ENCODE measurements at places on chromosomes 6 and 20. TPM values are rescaled to one million over a fixed set of nuclear protein-coding genes. Genes with fewer than 3 reads are reported as not detected.

The KIF13A gene
- 13.0 TPM for total RNA-seq

The HTR1E gene
- total RNA-seq: not detected

The MUC21 gene
- total RNA-seq: not detected

The KCNK16 gene
- total RNA-seq: not detected

The FNDC11 gene
- total RNA-seq: 0.78 TPM

The ADTRP gene
- total RNA-seq: 0.26 TPM

The PTCRA gene
- not detected for total RNA-seq

The RNF39 gene
- not detected for total RNA-seq

The SPATS1 gene
- total RNA-seq: not detected

The THBS2 gene
- 441 TPM for total RNA-seq

The DDAH2 gene
- total RNA-seq: 42.4 TPM

The TPX2 gene
- total RNA-seq: 35.1 TPM

The SNAP25 gene
- total RNA-seq: 6.6 TPM

The NMBR gene
- not detected for total RNA-seq

The CUL9 gene
- 15.9 TPM for total RNA-seq

The TNFRSF21 gene
- total RNA-seq: 20.0 TPM

The GPR63 gene
- 0.64 TPM for total RNA-seq

The HSPA12B gene
- total RNA-seq: 0.88 TPM

The KCNK15 gene
- total RNA-seq: not detected

The TMC2 gene
- not detected for total RNA-seq

The SNAI1 gene
- 12.4 TPM for total RNA-seq

The CLDN20 gene
- not detected for total RNA-seq

The SDCBP2 gene
- 1.8 TPM for total RNA-seq

The GRM4 gene
- not detected for total RNA-seq

The SEMG1 gene
- not detected for total RNA-seq

The ADGRF4 gene
- not detected for total RNA-seq

The KCNK5 gene
- not detected for total RNA-seq

The KCNK17 gene
- not detected for total RNA-seq

The C6orf141 gene
- 3.2 TPM for total RNA-seq

The TRIM40 gene
- total RNA-seq: not detected

The PRPH2 gene
- total RNA-seq: 2.5 TPM

The POU5F1 gene
- total RNA-seq: not detected

The MOXD1 gene
- 16.0 TPM for total RNA-seq

The GPX5 gene
- not detected for total RNA-seq

The DTD1 gene
- total RNA-seq: 44.9 TPM

The ADNP gene
- total RNA-seq: 22.6 TPM

The DEFB132 gene
- not detected for total RNA-seq

The EPB41L2 gene
- 40.9 TPM for total RNA-seq

The GNRH2 gene
- total RNA-seq: not detected

The FHL5 gene
- not detected for total RNA-seq

The LPA gene
- total RNA-seq: not detected

The POM121L2 gene
- total RNA-seq: not detected

The BEND6 gene
- 5.3 TPM for total RNA-seq

The MMP24 gene
- not detected for total RNA-seq

The BTNL2 gene
- not detected for total RNA-seq

The CCN5 gene
- 5.0 TPM for total RNA-seq

The SCGN gene
- not detected for total RNA-seq

The FABP7 gene
- 0.16 TPM for total RNA-seq

The DDR1 gene
- total RNA-seq: 24.4 TPM

The CDSN gene
- total RNA-seq: 0.13 TPM

The C20orf141 gene
- not detected for total RNA-seq

The MATN4 gene
- total RNA-seq: not detected
